CD4-positive, alpha-beta T cell treated with Interleukin-2 at 100 ng/mL for 4 hours (primary cell): ENCODE measurements at places on chromosomes 13 and 19.

- no peak for DNase-seq
These were observed at the start of gene LEUTX for GRCh38 chr19:39778763-39779162. TSS of gene LEUTX (plus strand) at chr19:39778854. CDS start at chr19:39778921, 67 bp downstream.

DNA sequence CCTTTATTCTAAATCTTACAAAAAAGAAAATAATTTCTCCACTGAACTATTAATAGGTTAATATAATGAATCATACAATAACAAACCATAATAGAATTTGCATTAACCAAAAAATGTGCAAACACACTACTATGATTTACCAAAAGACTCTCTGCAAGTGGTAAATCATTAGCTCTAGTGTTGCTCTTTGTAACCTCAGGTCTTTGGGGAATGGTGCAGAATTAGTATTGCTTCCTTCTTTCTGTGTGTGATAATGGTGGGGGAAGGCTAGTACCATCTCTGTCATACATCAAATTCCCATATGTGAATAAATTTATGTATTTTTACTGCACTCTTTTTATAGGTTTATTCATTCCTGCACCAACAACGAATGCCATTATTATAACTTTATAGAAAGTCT, 105.1 kb downstream of the COG6 start:
- no peak for DNase-seq

GRCh38 chr13:107457686-107458085, 757.6 kb downstream of the LIG4 start:
- no peak for DNase-seq

DNA sequence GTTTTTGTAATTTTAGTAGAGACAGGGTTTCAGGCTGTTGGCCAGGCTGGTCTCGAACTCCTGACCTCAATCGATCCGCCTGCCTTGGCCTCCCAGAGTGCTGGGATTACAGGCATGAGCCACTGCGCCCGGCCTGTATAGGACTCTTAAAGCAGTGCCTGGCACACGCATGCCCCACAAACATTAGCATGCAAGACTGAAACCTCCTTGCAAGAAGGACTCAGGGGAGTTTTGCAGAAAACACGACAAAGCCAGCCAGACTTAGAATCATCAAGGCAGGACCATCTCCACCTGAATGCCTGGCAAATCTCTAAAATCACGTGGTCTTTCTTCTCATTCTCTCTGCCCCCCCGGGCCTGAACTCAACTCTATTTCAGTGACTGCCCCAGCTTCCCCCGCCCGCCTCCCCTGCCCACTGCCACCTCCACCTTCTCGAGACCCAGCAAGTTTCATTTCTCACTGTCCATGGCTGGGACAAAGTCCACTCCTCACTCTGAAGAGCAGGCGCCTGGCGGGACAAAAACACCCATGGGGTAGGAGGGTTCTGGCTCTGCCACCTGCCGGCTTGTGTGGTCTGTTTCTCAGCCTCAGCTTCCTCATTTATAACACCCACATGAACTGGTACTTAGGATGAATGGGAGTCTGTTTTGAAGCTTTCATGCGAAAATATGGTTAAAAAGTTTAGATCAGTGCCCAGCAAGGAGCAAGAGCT, 2.4 kb downstream of the TICAM1 start:
- no peak for DNase-seq

DNA sequence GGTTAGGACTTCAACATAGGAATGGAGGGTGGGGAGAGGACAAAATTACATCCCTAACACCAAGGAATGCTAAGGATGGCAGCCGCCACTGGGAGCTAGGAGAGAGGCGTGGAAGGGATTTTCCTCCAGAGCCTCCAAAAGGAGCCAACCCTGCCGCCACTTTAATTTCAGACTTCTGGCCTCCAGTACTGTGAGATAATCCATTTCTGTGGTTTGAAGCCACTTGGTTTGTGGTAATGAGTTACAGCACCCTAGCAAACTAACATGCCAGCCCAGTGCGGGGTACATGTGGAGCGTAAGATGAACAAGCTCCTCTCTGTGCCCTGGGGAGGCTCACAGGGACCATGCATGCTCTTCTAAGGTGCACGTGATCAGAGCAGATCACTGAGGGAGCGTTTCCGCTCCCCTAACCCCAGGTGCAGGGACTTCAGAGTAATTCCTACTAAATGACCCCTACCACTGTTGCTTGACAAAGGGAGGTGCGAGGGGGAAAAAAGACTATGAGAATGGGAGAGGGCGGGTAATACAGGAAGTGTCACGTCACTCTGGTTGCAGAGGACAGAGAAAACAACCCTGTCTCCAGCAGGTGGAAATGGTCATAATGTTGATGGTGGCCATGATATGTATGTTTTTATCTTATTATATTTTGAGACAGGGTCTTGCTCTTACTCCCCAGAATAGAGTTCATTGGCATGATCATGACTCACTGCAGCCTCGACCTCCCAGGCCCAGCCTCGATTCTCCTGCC, 12.0 kb downstream of the FPR1 start:
- no peak for DNase-seq

- DNase-seq: no peak
These were observed 1376.3 kb upstream of the SLC10A2 start for GRCh38 chr13:104442536-104442935.

DNA sequence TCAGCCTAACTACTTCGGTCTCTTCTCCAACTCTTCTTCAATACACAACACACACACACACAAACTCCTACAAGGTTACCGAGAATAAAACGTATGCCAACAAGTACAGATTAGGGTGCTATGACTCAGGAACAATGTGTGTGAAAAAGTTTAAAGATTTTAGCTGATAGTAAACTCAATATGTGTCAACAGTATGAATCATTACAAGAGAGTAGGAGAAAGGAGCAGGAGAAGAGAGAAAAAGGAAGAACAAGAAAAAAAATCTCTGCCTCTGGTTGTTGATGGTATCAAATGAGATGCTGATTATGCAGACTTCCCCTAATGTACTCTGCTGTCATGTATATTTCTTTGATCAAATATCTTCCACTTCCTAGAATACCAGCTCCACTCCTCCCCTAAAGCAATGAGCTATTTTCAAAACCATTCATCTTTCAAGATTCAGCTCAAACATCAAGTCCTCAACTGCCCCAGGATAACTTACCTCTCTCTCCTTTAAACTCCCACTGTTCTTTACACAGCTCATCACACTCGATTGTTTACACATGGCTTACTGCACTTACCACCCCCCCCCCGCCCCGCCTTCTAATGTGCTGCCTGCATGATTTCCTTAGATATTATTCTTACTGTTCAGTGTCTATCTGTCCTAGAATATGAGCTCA, 95.6 kb downstream of the FAM216B start:
- no peak for DNase-seq

GRCh38 chr13:66803808-66804456, 426.2 kb downstream of the PCDH9 start:
- no peak for DNase-seq

- peak; percentile 41 for DNase-seq
These were observed 13.3 kb upstream of the LEUTX start for GRCh38 chr19:39765091-39766076.

DNA sequence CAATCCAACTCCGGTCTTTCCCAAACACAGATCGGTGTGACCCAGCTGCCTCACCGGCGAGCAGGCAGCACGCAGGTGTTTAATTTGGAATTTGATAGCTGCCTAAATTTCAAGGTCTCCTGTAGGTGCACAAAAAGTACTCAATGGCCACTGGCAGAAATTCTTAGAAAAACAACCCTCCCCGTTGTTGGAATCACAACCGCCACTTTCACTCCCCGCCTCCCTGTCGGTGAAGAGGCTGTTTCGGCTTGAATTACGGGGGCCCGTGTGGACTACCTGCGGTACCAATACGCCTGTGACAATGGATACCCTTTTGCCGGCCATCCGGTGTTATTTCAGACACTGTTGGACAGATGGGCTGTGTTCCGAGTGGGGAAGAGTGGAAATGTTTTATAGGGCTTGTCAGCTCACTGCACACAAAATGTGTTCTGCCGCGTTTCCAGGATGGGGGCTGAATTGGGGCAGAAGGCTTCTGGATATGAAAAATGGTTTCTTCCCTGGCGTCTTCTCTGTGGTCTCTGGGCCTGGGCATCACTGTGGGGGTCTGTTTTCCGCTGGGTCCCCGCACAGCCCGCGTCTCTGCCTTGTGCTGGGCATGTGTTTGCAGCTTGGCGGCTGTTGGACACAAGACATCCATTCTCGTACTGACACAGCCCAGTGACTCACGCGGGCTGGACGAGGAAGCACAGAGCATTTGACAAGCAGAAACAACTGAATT, 45.4 kb downstream of the ZIC5 start:
- no peak for DNase-seq

GRCh38 chr13:97559981-97560380, 126.0 kb downstream of the RAP2A start:
- DNase-seq: no peak

DNA sequence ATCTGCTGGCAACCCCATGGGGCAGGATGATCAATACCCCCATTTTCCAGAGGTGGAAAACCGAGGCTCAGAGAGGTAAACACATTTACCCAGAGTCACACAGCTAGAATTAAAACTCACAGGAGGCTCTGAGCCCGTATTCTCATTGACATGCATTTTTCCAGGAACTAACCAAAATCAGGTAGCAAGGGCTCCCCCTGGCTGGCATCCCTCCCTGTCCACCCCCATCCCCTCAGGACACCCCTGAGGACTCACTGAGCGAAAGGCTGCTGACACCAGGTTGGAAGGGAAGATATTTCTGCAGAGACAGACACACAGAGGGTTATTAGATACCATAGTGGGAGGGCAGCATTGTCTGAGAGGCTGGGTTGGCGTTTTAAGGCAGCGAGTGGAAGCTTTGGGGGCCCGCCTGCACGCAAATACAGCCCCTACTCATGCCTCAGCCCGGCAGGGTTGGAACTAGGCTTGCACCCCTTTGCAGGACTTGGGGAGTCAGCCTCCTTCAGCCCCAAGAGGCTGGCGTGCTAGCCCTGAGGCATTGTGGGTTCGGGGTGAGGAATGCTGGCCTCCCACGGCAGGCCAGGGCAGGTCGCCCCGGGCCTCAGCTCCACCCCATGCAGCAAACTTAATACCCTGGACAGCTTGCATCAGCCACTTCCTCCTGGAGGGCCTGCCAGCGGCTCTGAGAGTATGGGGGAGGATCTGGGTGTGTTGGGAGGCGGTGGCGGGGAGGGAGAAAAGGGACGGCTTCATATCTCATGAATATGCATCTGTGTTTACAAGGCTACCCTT, 3.9 kb downstream of the SLC1A5 start:
- DNase-seq: peak; percentile 43

GRCh38 chr19:31427857-31428256, 78.6 kb upstream of the TSHZ3 start:
- no peak for DNase-seq

DNA sequence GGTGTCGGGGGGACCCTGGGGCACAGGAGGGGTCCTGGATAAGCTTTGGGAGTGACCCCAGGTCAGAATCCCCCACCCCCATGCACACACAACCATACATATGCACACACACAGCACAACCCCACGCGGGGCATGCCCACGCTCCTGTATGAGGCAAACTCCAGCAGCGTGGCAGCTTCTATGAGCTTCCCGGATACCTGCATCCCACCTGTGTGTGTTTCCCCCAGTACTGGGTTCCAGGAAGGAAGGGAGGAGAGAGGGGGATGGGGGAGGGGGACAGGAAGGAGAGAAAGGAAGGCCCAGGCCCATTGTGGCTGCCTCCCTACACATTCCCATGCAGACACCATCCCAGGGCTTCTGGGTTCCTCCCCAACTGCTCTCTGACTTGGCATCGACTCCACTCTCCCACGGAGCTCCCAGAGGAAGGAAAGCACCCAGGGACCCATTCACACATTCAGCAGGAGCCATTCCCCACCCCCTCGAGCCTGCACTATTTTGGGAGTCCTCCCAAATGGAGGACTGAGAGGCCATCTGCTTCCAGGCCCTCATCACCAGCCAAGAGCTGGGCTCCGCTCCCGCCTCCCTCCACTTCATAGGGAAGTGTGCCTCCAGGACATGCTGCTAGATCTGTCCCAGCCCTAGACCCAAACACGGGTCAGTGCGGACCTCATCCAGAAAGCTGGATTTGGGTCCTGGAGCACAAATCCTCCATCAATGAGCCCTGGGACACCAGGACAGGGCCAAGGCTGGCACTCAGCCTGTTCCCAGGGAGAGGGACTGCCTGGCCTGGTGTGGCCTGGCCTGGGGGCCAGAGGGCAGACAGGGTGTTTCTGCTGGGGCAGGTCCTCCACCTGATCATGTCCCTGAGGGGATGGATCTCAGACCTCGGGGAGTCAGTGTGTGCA, 13.2 kb downstream of the PRR36 start:
- DNase-seq: no peak

- no peak for DNase-seq
These were observed 1.8 kb upstream of the ARRDC5 start for GRCh38 chr19:4904481-4904880.

DNA sequence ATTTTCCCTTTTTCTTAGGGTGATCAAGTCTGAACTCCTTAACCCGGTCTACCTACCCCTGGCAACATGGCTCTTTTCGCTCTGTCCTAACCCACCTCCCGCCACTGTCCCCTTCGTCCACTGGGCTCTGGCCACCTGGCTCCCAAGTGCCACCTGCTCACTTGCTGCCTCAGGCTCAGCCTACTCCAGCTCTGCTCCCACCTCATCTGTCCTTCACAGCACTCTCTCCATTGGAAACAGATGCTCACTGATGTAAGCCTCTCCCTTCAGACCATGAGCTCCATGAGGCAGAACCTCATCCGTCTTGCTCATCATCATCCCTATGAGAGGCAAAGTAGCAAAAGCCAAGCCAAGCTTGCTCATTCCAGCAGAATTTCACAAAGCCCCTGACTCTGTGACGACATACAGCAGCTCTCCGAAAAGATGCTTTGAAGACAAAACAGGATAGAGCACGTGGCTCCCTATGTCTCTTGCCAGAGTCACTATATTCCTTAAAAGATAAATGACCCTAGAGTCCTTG, 35.3 kb upstream of the AMER2 start:
- no peak for DNase-seq

- peak; percentile 40 for DNase-seq
These were observed at the start of gene RHPN2 for GRCh38 chr19:33064792-33065550. TSS of gene RHPN2 (minus strand) at chr19:33064888. CDS start at chr19:33064852, 36 bp downstream.

DNA sequence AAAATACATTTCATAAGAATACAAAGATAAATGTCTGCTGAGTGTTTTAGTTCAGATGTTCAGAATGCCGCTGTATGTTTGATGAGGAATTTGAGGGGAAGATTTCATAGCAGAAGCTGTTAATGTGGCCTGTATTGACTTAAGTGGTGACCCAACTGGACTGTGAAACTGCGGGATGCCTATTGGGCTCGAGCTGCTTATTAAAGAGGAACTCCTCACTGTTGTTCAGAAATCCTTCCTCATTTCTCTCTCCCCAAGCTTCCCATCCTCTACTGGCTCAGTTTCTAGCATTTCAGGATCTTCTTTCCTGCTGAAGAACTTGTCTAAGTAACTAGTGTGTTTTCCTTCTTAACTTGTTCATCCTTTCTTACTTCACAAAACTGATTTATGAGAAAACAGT, 20.4 kb downstream of the DGKH start:
- DNase-seq: no peak

GRCh38 chr13:27808851-27809550, 16.7 kb downstream of the GSX1 start:
- no peak for DNase-seq

DNA sequence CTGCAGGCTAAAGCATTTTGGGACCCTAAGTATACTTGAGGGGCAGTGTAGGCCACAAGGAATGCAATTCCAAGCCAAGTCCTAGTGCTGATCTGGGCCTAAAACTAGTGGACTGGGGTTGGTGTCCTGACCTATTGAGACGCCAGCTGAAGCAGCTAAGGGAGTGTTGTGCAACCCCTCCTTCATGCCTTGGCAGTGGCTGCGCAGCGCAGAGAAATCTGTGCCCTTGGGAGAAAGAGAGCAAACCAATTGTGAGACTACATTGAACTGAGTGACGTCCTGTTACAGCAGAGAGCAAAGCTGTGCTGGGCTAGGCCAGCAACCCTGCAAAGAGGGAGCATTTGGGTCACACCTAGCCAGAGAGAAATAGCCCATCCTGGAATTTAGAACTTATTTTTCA, 2715.0 kb upstream of the PCDH20 start:
- no peak for DNase-seq

GRCh38 chr13:110687736-110688135, 18.2 kb downstream of the CARS2 start:
- DNase-seq: no peak
